ENCODE measurements at places on chromosomes 5 and 9. TPM values are rescaled to one million over a fixed set of nuclear protein-coding genes. Genes with fewer than 3 reads are reported as not detected.

- no peak for DNase-seq
Measured at GRCh38 chr9:18638371-18639249, 164.7 kb downstream of the ADAMTSL1 start.

- DNase-seq, result no peak
Measured at GRCh38 chr5:10328323-10328722, 20.6 kb upstream of the CMBL start.

GRCh38 chr5:150498501-150498900 lies 9.4 kb upstream of the NDST1 start:
- peak; percentile 55 for DNase-seq

The SPINK7 gene
- total RNA-seq, result not detected

DNA sequence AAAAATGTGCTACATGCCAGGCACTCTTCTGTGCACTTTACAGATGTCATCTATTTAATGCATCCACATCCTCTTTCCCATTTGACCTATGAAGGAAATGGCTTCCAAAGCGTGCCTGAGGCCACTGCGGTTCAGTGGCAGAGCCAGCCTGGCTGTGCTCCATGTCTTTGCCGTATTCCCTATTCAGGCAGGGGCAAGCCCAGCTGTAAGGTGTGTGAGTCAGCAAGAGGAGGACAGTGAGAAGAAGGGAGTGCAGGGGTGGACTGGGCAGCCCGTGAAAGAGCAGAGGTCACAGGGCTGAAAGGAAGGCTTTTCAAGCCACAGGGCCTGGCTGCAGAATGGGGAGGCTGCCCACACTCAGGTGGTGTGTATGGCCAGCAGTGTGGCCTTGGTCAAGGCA lies 91.7 kb downstream of the HRH2 start:
- DNase-seq, result peak; percentile 61

The LCN2 gene
- 537 TPM for total RNA-seq

- no peak for DNase-seq
Measured at GRCh38 chr5:65721050-65721719, 724 bp downstream of the SGTB start.

DNA sequence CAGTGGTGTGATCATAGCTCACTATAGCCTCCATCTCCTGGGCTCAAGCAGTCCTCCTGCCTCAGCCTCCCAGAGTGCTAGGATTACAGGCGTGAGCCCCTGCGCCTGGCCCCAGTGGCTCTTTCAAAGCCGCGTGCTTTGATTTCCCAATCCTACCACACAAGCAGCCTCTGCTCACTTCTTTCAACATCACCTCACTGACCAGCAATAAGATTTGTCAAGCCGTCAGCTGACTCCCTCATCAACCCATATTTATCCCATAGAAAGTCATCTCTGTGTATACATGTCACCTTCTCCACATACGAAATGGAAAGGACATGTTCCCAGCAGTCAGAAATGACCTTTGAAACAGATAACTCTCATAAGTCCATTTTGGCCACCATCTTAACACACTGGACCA lies 26.0 kb downstream of the SLC31A2 start:
- no peak for DNase-seq

The CMBL gene
- total RNA-seq, result 286 TPM

GRCh38 chr5:91956738-91957137 lies 573.6 kb upstream of the ARRDC3 start:
- no peak for DNase-seq

- no peak for DNase-seq
Measured at GRCh38 chr5:180673371-180674089, 24.1 kb upstream of the FLT4 start.

GRCh38 chr9:4902135-4902475 lies 83.0 kb upstream of the JAK2 start:
- no peak for DNase-seq

- DNase-seq, result no peak
Measured at GRCh38 chr9:36974731-36975130, 59.3 kb downstream of the PAX5 start.

DNA sequence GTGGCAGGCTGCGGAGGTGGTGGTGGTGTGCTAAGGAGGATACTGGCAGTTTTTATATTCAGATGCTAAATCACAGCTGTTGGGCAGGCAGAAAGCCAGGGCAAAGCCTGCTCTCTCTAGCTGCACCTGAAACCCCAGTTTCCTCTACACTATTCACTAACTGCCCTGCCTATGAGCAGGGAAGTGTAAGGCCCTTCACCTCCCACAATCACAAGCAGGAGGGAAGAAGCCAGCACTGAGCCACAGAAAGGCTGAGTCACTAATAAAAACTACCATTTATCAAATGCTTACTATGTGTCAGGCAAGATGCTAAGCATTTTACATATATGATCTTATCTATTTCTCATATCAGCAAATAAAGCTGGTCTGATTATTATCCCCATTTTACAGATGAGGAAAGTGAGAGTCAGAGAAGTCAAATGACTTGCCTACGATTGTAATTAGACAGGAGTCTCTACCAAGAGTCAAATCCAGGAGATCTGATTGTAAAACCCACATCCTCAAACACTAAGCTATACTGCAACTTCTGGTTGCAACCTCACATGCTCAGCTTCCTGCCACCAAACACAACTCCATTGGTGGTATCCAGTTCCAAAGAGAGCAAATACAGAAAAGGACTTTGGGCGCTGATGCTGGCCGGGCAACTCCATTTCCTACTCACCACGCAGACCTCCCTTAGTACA lies 17.7 kb upstream of the IL6ST start:
- no peak for DNase-seq

GRCh38 chr5:2642684-2643345 lies 108.7 kb downstream of the IRX2 start:
- no peak for DNase-seq

DNA sequence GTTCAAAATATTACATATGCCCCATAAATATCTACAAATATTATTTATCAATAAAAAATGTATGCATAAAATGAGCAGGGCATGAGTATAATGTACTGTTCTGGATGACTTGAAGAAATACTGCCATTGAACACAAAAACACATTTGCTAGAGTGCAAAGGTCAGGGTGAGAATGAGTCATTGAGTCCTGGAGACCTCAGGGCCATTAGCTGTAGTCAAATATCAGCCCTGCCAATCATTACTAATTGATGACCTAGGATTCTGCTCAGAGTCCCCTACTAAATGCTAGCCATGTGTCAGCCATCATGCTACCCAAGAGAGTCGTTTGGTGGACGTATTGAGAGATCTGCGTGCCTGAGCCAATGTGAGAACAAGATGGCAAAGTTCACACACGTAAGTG lies 80.3 kb upstream of the FAM169A start:
- no peak for DNase-seq

The PDE6A gene
- total RNA-seq, result 0.50 TPM

DNA sequence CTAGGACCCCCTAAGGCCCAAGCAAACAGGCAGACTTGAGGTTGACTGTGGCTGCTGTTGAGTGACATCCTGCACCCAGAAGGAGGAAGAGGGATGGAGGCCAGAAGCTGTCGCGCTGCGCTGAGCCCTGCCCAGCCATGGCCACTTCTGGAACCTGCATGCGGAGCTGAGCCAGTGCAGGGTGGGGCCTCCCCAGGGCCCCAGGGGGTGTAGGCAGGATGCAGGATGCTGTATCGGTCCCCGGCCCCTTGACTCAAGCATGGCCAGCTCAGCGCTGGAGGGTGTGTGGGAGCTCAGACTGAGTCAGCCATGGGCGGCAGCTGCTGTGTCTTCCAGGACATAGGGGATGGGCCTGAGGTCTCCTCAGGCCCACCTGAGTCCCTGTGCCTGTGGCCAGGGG lies 26.9 kb downstream of the GLT6D1 start:
- no peak for DNase-seq

The ELOVL7 gene
- total RNA-seq, result 24.3 TPM

DNA sequence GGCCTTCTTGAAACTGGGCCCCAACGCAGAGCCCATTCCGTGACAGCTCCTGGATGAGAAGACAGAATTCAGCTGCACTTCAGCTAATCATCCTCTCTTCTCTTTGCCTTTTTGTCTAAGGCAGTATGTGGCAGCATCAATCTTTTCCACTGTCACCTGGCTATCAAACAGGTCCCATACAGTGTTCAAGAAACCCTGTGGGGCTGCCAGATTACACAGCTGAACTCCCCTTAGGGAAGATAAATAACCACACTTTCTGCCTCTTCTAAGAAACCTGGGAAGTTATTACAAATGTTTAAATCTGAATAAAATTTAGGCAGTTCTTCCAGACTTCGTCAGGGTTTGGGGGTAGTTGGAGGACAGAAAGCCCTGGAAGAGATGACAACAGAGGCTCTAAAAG lies 61.0 kb downstream of the SPEF2 start:
- no peak for DNase-seq

The ESM1 gene
- total RNA-seq, result 0.15 TPM

The HTR1A gene
- total RNA-seq, result not detected

The BAAT gene
- total RNA-seq, result not detected

- no peak for DNase-seq
Measured at GRCh38 chr5:179259731-179260323, 85.4 kb downstream of the ADAMTS2 start.

The GLRA1 gene
- not detected for total RNA-seq

- no peak for DNase-seq
Measured at GRCh38 chr5:10671041-10672008, 89.7 kb downstream of the DAP start.

DNA sequence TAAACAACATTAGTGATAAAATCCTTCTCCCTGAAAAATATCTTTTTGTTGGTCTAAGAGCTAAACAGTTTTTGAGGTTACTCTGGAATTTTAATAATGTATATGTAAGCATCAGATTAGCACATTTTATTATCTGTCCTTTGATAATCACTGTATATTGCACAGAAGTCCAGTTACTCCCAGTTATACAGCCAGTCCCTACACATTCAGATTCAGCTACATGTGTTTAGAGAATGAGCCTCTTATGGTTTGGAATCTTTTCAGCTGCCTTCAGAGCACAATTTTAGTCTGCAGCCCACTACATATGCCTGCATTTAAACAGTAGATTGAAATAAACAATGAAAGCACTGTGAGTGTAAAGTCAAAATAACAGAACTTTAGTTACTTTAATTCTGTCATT lies 438.2 kb downstream of the ARHGEF28 start:
- no peak for DNase-seq

GRCh38 chr5:55234121-55234700 lies 803 bp upstream of the CCNO start:
- DNase-seq, result peak; percentile 45

GRCh38 chr9:123310551-123311249 lies 42.3 kb upstream of the STRBP start:
- DNase-seq, result no peak

DNA sequence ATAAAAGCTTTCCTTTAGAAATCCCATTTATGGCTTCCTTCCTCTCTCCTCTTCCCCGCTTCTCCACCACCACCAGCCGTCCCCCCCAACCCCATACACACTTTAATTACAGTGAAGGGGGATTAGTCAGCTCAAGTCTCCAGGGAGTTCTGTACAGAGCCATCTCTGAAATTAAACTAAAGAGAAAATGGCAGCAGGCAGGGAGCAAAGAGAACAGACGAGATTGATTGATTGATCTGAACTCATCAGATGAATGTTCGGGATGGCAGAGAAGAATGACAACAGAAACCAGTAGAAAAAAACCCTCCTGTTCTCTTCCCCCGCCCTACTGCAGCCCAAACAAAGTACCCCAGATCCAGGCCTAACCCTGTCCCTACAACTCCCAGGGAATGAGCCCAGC lies 241.7 kb upstream of the PANK3 start:
- DNase-seq, result no peak

GRCh38 chr9:123127512-123128075 lies 94.1 kb downstream of the GPR21 start:
- DNase-seq, result no peak

GRCh38 chr9:119164716-119165115 lies 204.5 kb downstream of the BRINP1 start:
- no peak for DNase-seq

The GGTA1 gene
- total RNA-seq, result not detected

DNA sequence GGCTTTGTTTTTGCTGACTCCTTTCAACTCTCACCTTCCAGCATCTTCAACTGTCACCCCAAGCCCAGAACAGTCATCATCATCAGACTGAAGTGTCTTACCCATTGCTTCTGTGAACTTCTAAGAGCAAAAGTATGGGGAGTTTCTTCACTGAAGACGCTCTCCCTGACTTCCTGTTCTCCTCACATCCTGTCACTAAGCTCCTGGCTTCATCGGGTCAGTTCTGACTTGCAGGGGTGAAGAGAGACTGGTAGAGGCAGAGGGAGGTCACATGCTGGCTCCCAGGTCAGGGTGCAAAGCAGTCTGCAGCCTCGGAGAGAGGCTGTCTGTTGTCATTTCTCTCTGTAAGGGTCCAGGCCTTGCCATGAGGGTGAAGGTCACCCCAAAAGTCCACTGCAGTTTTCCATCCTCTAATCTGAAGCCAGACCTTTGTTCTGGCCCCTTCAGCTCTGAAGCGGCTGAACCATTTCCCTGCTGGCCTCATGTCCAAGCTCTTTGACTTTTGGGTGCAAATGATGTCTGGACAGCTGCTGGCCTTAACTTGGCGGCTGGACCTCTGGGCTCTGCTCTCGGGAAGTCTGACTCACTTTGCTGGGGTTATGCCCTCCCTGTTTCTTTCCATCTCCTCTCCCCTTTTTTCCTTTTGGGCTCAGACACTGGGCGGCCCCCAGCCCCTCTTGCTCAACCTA lies 305.0 kb downstream of the RAB3C start:
- no peak for DNase-seq

DNA sequence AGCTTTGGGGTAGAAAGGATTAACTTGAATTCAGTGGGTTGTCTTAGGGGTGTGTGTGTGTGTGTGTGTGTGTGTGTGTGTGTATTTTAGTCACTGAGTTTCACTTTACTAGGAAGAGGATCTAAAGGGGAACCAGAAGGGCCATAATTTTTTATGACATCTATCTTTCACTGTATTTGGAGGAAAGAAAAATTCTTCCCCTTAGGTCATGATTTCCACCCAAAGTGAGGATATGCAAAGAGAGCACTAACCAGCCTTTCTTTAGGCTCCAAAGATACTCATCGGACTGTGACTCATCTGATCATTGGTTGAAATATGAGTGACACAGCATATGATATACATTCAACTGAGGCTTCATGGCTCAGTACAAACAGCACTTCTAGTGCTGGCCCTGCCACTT lies 75.2 kb upstream of the RASGRF2 start:
- DNase-seq, result no peak

GRCh38 chr9:37253377-37253937 lies 133.1 kb downstream of the ZCCHC7 start:
- DNase-seq, result no peak

- DNase-seq, result no peak
Measured at GRCh38 chr5:150034662-150035061, 34.1 kb downstream of the HMGXB3 start.

DNA sequence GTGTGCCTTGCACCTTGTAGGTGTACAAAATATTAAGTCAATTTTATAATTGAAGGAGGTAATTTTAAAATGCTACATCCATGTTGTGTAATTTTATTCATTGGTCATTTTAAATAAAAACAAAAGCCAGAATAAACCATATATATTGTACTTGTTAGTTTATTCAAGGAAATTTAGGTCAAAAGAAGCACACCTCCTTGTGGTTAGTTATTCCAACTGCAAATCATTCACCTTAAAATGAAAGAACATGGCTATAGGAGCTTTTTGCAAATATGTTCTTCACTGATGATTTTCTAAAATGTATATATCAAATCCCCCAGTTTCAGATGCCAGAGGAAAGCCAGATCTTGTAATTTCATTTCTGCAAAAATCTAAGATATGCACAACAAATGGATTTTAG lies 5.4 kb upstream of the MOCS2 start:
- DNase-seq, result no peak
